ENCODE measurements at places on chromosomes 6 and 20.

GRCh38 chr20:5806457-5807263 is 56.5 kb downstream of the SHLD1 start:
- no peak for DNase-seq

- DNase-seq, result no peak
Measured at GRCh38 chr6:11761744-11762620, 16.6 kb downstream of the ADTRP start.

GRCh38 chr6:156390621-156391020 is 386.6 kb upstream of the ARID1B start:
- DNase-seq, result no peak

DNA sequence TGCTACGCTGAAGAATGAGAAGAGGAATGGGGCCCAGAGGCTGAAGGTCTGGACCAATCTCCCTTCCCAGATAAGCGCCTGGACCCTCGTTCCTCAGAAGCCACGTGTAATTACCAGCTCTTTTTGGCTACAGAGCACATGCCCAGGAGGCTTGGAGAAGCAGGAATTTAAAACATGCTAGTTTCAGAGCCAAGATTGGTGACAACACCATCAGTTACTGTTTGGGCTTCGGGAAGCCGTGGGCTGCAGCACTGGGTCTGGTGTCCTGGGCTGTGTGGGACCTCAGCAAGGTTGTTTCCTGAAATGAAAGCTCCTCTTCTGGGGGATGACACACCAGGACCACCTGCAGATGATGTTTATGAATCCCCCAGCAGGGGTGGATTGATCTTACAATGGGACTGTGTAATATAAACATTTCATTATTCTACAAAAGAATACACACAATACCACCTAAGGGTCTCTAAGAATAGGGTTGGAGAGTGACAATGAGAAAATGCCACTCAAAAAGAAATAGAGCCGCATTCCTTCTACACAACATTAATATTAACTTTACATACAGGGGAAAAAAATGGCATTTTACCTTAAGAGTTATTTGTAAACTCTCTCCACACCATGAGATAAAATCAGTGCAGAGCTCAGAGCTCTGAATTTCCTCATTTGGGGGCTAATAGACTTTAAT is 207.8 kb upstream of the FOXQ1 start:
- no peak for DNase-seq

DNA sequence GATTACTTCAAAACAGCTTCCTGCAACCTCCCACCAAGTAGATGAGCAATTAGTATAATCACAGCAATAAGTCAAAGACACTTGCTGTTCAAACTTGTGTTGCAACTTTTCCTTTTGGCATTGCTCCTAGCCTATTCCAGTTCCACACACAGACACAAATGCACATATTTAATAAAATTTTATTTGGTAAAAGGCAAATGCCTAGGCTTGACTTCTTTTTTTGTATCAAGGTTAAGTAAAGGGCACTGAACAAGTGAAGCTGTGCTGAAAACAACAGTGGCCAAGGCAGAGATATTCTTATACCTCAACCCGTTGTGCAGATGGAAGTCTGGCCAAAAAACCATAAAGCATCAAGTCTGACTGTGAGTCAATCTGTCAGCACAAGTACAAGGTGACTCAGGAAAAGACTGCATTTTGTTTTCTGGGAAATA is 708.4 kb upstream of the CITED2 start:
- DNase-seq, result no peak

DNA sequence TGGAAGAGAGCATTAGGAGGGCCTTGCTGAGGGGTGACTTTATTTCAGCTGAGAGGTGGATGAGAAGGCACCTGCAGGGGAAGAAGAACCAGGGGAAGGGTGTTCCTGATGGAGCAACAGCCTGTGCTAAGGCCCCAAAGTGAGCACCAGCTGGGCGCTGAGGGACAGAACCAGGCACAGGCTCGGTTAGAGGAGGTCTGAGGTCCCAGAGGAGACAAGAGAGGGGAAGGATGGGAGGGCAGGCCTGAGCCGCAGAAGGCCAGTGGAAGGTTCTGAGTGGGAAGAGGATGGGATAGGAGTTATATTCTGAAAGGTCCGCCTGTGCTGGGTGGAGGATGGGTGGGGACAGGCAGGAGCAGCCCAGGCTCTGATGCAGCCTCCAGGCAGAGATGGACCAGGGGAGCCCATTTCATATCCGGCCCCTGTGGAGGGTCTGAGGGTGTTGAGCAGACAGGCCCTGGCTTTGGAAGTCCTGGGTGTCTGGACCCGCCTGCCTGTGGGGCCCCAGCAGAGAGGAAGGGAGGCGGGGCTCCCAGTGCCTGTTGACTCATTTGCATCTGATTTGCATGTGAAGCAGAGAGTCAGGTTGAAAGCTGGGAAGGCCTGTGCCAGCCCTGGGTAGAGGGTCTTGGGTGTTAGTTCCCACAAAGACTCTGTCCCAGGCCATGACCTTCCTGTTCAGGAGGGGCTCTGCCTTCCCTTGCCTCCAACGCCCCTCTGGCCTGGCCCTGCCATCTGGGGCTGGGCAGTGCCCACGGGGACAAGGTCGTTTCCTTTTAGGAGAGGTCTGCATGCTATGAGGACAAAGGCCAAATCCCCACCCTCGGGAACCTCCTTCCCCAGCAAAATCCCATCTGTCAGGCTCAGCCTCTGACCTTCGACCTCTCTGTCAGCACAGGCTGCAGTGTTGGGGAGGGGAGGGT is 10.6 kb upstream of the FAM110A start:
- no peak for DNase-seq

DNA sequence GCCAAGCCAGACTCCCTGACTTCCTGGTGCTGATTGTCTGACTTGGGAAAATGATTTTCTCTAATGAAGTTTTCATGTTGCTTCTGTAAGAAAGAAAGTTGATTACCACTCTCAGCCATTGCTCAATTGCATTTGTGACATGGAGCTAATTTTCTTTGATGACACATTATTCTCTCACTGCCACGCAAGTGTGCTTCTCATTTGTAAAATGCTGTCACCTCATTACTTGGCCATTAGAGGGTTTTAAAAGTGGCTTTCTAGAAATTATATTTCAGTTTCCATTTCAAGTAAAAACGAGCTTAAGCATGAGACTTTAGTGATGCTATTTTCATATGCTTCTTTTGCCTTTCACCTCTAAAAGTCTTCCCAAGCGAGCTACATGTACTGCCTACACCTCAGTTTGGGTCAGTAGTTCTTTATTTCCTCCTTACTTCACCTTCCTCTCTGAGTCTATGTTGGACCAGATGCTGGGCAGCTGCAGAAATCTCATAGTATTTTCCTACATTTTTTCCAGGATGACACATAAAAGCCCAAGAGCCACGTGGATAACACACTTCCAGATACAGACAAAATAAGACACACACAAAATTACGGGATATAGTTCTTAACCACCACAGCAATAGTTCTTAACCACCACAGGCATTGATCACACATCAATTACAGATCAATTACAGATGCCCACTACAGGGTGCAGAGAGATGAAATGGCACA is 6.3 kb upstream of the FAM210B start:
- DNase-seq, result no peak

DNA sequence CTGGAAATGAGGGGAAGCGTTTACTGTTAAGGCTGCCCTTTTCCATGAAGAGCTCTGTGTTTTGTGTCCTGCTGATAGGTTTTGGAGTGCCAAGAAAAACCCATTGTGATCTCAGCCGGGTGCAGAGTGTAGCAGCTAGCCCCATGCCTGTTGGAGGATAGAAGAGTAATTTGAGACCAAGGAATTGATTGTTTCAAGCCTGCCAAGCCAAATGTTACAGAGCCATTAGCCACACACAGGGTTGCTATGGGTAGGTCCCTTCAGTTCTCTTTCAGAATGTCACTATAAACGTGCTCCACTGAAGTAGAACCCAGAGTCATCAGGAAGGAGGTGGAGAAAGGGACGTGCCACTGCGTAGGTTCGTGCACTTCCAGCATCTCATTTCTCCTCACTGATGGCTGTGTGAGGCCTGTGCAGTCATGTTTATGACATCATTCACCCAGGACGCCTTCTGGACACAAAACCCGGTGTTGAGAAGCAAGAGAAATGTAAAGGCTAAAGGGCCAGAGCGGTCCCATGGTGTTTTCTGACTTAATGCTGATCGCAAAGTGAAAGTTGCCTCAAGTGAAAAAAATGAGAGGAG is 6.6 kb downstream of the GMPR start:
- DNase-seq, result no peak

DNA sequence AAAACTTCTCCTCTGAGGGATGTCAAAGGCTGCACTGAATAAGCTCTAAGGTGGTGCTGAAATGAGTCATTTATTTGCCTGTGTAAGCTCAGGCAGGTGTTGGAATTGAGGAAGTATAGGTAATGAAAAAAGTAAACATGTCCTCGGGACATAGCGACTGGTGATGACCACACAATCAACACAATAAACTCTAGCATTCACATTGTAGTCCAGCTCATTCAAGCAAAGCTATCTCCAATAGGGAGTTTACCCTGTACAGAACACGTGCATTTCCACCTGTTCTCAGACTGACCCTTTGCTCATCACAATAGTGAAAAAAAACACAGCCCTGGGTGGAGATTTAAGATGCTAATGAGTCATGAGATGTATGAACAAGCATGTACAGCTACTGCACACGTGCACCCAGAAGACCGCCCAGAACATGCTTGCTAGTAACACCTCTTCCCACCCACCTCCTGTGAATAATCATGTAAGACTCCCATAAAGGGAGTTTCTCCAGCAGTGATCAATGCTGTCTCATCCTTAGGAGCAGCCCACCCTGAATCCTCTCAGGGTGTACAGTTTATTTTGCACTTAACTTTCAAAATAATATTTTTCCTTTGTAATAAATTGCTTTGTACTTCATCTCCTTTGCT is 33.0 kb upstream of the POU5F1 start:
- DNase-seq, result peak; percentile 65

DNA sequence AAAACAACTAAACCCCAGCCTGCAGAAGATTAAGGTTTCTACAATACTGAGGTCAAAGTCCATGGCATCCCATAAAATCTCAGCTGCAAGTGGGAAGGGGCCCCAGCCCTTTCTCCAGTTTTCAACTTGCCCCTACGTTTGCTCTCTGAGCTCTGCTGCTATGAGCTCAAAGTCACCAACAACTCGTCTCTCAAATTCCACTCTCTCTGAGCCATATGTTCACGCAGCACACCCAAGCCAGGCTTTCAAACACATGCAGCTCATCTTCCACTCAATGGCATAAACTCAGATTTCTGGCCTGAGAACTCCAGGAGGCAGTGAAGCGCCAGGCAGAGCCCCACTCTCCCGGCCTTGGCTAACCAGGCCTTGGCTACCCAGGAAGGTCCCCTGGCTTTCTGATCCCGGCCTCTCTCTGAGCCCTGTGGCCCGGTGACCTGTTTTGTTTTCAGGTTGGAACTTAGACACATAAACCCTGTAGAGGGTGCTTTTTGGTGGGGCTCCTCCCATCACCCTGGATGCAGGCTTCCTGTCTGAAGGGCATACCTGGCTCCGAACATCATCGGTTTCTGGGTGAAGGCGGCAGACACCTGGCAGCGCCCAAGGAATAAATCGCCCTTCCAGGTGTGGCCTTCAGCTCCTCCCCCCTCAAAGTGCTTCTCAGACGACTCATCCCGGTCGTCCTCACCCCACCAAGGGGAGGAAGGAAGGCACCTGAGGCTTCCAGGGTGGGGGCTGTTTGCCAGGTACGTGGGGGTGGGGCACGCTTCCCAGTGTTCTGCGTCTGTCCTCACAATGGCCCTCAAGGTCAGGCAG is 12.4 kb downstream of the SLC22A23 start:
- no peak for DNase-seq

DNA sequence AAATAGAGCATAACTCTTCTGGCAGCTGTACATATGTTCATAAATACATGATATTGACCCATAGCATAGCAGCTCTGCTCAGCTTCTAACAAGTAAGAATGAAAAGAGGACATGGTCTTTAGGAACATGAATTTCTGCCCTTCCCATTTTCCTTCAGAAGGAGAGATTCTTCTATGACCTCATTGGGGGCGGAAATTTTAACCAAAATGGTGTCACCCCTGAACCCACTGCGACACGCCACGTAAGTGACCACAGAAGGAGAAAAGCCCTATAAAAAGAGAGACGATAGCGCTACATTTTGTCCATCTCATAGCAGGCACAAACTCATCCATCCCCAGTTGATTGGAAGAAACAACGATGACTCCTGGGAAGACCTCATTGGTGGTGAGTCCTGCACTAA is at the start of gene IL17A:
Gene IL17A (plus strand): TSS at position 301 of the 400 bp plus-strand sequence. CDS start 57 bp downstream, at position 358.
- no peak for DNase-seq

DNA sequence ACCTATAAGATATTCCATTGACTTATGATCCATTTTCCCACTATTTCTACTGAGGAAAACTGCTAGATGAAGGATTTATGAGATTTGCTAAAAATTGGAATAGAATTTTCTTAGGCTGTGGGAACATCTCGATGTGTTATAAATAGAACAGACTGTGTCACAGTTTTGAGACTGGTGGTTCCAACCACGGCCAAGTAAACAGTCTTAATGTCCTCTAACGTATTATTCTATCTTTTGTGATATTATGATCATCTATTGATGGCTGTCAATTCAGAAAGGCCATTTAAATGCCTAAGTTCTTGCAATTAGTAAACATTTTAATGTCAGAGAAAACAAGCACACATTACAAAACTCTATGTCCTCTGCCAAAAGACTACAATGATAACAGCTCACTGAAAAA is 71.5 kb upstream of the PLN start:
- DNase-seq, result no peak

DNA sequence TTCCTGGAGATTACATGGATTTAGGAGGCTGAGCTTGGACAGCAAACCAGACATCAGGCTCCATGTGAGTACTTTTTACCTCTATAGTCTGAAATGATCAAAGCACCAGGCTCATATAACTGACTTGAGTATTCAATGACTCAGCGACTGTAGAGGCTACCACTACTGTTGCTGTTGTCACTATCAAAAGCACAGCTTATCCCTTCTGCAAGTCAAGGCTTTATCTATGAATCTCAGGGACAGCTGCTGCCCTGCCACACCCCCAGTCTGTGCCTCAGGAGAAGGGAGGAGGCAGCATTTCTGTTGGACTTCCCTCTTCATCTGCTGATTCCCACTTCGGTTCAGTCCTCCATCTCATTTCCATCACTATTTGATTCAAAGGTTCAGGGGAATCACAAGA is 80.5 kb upstream of the CNR1 start:
- DNase-seq, result no peak

DNA sequence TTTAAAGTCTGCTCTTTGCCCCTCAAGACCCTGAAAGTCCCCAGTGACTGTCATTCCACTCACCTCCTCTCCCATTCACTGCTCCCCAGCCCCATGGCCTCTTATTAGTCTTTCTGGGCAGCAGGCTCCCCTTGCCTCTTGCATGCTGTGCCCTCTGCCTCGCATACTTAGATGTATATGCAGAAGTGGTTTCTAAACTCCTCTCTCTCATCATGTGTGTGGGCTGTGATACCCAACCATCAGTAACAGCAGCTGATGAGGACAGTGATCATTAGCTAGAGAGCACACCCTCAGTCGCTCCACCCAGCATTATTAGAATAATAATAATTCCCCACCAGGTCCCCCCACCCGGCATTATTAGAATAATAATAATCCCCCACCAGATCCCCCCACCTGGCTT is 14.5 kb downstream of the PKIG start:
- DNase-seq, result no peak

GRCh38 chr20:63499338-63499969 is 571 bp upstream of the EEF1A2 start:
- no peak for DNase-seq

Data from CD4-positive, alpha-beta T cell treated with Interleukin-15 for 1 hour (primary cell).